ENCODE measurements at places on chromosomes 6 and 20.

GRCh38 chr20:16243470-16243869 lies 329.8 kb downstream of the KIF16B start:
- DNase-seq, result no peak

DNA sequence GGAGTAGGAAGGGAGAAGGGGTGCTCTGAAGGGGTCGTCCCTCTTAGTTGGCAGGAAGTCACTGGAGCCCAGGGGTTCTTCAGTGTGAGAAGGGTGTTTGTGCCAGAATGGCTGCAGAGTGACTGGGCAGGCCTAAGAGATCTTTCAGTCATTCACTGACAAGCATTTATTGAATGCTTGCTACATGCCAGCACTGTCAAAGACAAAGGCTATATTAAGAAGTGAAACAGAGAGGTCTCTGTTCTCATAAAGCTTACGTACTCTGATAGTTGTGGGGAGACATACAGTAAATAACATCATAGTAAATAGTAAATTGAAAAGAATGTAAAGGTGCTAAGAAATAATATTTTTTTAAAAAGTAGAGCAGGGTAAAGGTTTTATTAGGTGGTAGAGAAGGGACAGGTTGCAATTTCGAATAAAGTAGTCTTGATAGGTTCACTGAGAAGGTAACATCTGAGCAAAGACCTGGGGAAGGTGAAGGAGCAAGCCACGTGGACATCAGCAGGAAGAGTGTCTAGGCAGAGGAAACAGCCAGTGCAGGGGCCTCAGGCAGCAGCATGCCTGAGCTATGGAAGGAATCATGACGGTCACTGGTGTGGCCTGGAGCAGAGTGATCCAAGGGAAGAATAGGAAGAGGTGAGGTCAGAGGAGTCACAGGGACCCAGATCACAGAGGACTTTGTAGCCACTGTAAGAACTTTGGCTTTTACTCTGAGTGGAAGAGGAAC lies 36.3 kb upstream of the RNF8 start:
- DNase-seq, result no peak

DNA sequence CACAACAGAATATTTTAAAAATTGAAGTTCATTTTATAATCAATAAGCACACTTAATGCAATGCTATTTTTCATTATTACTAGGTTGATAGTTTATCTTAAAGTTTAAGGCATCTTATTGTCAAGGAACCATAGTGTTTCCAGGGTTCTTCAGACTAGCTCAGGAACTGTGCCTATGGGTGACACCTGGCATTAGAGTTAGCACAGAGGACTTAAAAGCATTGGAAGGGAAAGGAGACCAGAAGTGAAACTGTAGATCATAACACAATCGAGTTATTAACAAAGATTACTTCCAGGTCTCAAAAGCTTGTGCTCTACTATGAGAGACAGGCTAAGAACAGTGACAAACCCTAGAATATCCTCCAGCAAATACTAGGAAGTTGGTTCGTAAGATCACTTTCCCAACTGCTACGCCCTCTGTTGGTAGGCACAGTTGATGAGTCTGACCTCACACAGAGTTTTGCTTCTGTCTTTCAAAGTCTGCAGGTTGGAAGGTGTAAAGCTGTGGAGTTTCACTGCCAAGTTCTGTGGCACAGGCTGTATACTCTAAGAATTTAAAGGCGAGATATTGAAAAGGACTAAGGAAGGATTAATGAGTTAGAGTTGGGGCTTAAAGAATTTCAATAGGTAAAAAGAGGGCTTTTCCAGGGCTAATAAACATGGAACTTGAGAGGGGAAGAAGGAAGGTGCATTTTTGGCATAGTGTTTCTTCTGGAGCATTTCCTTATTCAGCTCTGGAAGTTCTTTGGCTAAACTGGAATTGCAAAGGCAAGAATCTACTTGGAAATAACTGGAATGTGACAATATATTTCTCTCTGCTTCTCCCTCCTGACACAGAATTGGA lies 531.3 kb upstream of the JAG1 start:
- peak; percentile 63 for DNase-seq

GRCh38 chr6:148711833-148712654 lies 34.8 kb upstream of the UST start:
- DNase-seq, result no peak

GRCh38 chr6:125129354-125129753 lies 24.2 kb upstream of the TPD52L1 start:
- DNase-seq, result no peak

DNA sequence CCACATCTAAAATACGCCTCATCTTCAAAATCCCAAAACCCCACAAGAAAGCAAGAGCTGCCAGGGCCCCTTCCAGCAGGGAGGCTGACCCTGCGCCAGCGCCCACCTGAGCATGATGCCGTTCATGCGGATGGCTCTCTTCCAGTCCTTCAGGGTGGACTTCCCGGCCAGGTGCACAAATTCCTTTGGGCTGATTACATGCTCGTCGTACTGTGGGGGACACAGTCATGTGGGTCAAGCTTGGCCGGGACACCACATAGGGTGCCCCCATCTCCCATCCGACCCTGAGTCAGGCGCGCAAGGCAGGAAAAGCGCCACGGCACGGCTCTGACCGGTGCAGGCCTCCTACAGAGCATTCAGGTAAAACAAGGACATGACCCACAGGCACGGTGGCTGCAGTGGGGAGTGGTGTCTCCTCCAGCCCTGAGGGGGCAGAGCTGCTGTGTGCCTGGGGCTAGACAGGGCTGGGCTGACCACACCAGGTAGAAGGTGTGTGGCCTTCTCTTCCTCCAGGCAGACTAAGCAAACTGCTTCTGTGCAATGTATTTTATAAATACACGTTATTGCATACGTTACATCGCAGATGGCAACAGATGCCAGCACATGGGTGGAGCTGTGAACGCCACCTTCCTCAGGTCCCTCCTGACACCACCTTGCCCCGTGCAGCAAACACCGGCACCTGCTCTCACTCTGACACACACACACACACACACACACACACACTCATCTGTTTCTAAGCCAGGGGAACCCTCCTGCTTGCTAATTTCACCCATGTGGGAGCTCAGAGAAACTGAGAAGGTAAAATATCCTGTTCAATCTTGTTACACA lies 23.8 kb upstream of the HELZ2 start:
- DNase-seq, result no peak

- DNase-seq, result no peak
Observed at GRCh38 chr6:55902796-55903195, 27.4 kb upstream of the BMP5 start.

DNA sequence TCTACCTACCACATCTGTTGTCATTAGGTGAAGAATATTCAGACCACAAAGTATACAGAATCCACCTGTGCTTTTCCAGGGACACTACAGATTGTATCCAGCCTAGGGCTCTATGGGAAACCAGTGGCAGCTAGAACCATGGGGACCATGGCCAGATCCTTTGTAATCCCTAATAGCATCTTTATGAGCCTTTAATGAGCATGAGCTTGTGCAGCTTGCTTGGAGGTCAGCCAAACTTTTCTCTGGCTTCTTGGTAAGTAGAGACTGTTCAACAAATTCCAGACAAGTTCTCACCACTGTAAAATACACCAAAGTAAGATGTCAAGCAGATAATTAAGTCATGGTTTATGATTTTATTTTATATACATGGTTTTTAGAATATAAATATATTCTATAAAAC lies 301.6 kb upstream of the ADGRB3 start:
- DNase-seq, result no peak

DNA sequence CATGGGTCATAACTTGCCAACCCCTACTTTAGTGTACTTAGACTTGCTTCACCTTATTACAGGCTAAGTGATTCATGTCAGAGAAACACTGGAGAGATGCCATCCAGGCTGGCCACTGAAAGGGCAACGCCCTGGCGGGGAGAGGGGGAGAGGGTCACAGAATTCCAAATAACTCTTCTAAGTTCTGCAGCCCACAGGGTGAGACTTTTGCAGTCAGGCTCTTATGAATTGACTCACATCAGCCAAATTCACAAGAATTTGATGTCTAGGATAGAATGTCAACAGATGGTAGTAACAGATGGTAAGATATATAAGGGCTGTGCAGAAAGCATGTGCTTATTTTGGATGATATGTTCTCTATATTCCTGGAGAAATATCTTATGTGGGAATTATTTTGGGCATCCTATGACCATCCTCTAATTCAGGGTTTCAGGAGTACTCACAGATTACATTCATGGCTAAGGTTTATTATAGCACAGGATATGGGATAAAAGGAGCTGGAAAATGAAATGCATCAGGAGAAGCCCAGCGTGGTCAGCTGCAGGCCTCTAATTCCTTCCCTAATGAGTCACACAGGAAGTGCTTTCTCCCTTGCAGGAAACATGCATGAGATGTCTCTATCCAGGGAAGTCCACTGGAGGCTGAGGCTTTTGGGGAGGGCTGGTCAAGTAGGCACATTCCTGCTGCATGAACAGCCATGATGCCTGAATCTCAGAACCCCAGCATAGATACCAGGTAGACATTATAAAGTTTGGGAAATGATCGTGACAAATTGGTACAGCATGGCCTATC lies 58.7 kb upstream of the RIN2 start:
- DNase-seq, result no peak

DNA sequence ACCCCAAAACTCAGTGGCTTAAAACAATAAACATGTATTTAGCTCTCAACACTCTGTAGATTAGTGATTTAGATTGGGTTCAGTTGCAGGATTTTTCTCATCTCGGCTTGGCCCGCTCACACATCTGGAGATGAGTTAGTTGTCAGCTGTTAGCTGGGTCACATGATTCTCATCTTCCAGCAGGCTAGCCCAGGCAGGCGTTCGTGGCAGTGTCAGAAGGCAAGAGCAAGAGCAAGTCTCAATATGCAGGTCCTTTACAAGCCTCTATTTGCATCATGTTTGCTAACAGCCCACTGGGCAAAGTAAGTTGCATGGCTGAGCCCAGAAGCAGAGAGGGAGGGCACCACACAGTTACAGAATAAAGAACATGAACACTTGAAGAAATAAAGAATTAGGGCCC lies 83.6 kb upstream of the MYLIP start:
- no peak for DNase-seq

Measured in ureter (tissue), 1 donor.